ENCODE measurements at places on chromosomes 5 and 9. TPM values are rescaled to one million over a fixed set of nuclear protein-coding genes. Genes with fewer than 3 reads are reported as not detected.

- no peaks in the 10 kb centered on the region for H3K27me3 ChIP-seq
- no peak overlapping the region for H3K27ac ChIP-seq
- H3K4me1 ChIP-seq, result no peaks in the 10 kb centered on the region
- H3K36me3 ChIP-seq, result no peaks in the 10 kb centered on the region
- H3K4me3 ChIP-seq, result no peak overlapping the region
- DNase-seq, result peak; percentile 6
Observed at GRCh38 chr5:40333459-40334241, 346.1 kb upstream of the PTGER4 start.

Gene MEIKIN
- not detected for total RNA-seq

- H3K4me3 ChIP-seq, result no peak overlapping the region
- H3K36me3 ChIP-seq, result no peaks in the 10 kb centered on the region
- H3K27ac ChIP-seq, result no peak overlapping the region
Observed at GRCh38 chr5:15334551-15335266, 165.3 kb upstream of the FBXL7 start.

GRCh38 chr9:123455187-123455586, 99.2 kb downstream of the CRB2 start:
- no peak overlapping the region for H3K4me3 ChIP-seq
- no peaks in the 10 kb centered on the region for H3K27me3 ChIP-seq
- DNase-seq, result no peak
- no peaks in the 10 kb centered on the region for H3K36me3 ChIP-seq
- H3K27ac ChIP-seq, result no peak overlapping the region

DNA sequence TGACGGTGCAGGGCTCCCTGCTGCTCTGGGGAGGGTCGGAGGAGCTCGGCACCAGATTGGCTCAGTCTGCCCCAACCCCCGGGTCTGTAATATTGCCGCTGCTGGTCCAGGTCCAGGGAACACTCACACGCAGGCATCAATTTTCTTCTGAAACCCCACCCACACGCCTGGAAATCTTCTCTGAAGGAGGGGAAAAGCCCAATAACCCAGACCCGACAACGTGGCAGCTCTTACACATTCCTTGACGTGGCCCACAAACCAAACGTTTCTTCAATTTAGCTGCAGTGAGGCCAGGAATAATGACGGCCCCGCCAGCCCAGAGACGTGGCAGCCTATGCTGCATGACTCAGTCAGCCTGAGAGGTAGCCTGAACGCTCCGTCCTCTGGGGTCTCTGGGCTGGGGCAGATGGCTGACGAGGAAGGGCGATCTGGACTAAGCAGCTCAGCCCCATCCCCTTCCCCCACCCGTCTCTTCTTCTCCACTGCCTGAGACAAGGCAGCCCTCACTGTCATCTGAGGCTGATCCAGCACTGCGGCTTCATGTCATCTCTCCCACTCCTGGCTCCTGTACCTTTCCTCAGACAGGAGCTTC, 9.9 kb upstream of the SPARC start:
- H3K27ac ChIP-seq, result peak overlapping the region; percentile 99
- DNase-seq, result peak; percentile 100
- H3K4me1 ChIP-seq, result peaks cover 58% of the 10 kb centered on the region
- H3K27me3 ChIP-seq, result no peaks in the 10 kb centered on the region

DNA sequence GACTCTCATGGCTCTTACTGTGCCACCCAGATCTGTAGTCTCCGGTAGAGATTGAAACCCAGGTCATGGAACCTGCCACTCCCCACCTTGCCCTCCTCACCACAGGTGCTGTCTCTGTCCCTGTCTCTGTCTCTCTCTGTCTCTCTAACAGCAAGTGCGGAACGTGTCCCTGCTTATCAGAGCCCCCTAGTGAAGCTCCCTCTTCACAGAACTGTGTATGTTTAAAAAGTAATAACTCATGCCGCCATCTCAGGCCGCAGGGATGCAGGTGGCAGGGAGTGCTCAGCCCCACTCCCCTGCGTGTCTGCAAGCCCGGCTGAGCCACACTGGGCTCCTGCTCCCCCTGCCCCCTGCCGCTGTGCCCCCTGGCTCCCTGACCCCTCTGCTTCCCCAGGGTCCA, 43.8 kb downstream of the UNC5A start:
- no peak for DNase-seq
- no peaks in the 10 kb centered on the region for H3K4me1 ChIP-seq
- H3K36me3 ChIP-seq, result no peaks in the 10 kb centered on the region
- no peak overlapping the region for H3K27ac ChIP-seq

DNA sequence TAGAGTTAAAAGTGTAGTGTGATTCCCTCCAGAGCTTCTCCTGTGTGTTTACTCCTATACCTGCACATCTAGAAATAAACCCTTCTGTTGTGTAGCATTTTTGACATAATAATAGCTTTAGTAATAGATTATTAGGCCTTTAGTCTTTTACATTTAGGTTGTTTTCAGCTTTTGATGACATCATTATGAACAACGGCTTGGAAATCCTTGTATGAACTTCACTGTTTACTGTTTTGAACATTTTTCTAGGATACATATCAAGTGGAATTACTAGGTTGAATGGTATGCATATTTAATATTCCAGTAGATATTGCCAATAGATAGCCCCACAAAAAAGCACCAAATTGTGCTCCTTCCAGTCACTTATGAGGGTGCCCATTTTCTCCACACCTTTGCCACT, 174.0 kb downstream of the ARHGAP26 start:
- H3K36me3 ChIP-seq, result no peaks in the 10 kb centered on the region
- H3K27me3 ChIP-seq, result no peaks in the 10 kb centered on the region
- H3K27ac ChIP-seq, result no peak overlapping the region
- H3K4me3 ChIP-seq, result no peak overlapping the region

Gene ANKDD1B
- total RNA-seq, result 0.41 TPM

GRCh38 chr9:69307446-69308205, 17.4 kb upstream of the ENTREP1 start:
- H3K4me1 ChIP-seq, result peaks cover 14% of the 10 kb centered on the region
- no peaks in the 10 kb centered on the region for H3K27me3 ChIP-seq
- H3K36me3 ChIP-seq, result no peaks in the 10 kb centered on the region
- peak; percentile 96 for DNase-seq
- H3K27ac ChIP-seq, result peak overlapping the region; percentile 23

DNA sequence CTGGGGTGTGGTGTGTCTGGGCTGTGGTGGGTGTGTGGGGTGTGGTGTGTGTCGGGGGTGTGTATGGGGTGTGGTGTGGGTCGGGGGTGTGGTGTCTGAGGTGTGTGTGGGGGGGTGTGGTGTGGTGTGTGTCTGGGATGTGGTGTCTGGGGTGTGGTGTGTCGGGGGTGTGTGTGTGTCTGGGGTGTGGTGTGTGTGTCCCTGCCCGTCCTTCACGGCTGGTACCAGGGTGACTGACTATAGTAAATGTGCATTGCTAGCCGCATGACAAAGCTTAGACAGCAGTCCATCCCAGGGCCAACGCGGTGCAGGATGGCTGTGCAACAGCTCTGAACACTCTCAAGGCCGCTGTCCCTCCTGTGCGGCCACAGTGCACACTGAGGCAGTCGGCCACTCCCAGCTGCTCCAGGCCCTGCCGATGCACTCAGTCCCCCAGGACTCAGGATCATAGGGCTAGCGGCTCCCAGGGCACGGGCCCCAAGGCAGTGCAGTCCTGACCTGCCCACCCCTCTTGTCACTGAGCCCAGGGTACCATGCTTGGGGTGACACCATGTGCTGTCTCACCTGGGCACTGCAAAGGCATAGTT, 54.0 kb downstream of the SECISBP2 start:
- H3K36me3 ChIP-seq, result no peaks in the 10 kb centered on the region
- H3K4me1 ChIP-seq, result peaks cover 8% of the 10 kb centered on the region
- no peak overlapping the region for H3K4me3 ChIP-seq
- H3K27me3 ChIP-seq, result no peaks in the 10 kb centered on the region

- H3K27ac ChIP-seq, result no peak overlapping the region
- H3K36me3 ChIP-seq, result no peaks in the 10 kb centered on the region
- no peaks in the 10 kb centered on the region for H3K4me1 ChIP-seq
- no peak for DNase-seq
- no peak overlapping the region for H3K4me3 ChIP-seq
Observed at GRCh38 chr5:8366266-8366665, 497.3 kb downstream of the MTRR start.

GRCh38 chr5:33934176-33934575, 2.0 kb upstream of the RXFP3 start:
- H3K4me1 ChIP-seq, result peaks cover 21% of the 10 kb centered on the region
- H3K4me3 ChIP-seq, result no peak overlapping the region
- H3K27ac ChIP-seq, result peak overlapping the region; percentile 21
- H3K36me3 ChIP-seq, result no peaks in the 10 kb centered on the region
- peak; percentile 40 for DNase-seq

DNA sequence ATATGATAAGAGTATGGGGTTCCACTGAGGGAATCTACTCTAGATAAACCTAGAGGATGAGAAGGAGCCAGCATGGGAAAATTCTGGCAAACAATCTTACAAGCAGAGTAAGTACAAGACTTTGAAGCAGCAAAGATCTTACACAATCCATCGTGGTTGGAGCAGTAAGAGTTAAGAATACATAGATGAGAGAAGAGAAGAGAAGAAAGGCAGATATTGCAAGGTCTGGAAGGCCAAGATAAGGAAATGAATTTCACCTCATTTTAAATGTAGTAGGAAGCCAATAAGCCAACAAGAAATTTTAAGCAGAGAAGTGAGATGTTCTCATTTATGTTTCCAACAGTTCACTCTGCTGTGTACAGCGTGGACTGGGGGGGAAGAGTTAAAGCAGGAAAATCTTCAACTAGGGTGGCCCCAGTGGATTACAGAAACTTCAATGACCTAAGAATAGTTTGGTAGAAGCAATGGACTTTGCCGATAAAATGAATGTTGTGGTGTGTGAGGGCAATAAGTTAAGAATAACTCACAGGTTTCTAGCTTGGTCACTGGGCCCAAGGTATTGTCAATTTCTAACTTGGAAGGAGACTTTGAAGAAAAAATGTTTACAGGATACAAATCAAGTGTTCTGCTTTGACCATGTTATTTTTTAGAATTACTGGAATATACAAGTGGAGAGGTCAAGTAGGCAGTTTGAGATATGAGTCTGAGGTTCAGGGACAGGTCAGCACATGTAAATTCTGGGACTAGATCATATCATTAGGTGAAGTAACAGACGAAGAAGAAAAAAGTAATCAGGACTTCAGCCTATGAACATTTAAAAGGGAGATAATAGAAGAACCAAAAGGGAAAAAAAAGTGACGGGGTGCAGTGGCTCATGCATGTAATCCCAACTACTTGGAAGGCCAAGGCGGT, 12.1 kb upstream of the ISOC1 start:
- H3K4me3 ChIP-seq, result no peak overlapping the region
- H3K27ac ChIP-seq, result no peak overlapping the region
- DNase-seq, result no peak

DNA sequence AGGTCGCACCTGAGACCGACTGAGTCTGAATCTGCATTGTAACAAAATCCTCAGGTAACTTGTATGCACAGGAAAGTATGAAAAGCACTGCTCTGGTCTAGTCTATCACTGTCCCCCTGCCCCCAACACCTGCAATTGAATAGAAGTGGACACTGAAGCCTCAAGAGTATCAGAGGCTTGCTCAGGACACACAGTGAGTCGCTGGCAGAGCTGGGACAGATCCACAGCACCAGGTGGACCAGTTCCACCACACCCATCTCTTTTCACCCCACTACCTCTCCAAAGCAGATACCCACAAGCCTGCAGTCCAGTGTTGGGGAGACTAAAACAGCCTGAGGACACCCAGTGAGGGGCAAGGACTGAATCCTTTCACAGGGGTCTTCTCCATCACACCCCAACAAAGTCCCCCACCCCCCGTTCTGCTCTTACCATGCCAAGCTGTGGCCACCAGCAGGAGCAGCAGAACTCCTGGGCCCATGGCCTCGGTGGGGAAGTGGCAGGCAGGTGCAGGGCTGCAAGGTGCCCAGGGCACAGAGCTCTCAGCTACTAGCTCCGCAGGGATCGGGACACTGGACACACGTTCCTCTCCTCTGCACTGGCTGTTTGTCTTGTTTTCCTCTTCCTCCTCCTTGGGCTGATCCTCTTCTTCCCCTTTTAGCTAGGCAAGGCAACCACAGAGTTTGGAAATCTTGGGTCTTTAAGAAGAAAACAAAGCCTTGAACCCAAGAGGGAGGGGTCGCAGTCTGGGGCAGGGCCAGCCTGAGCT, at the start of gene CSF1R:
Gene CSF1R (minus strand): TSS at position 605 of the 766 bp plus-strand sequence. CDS start 127 bp downstream, at position 478.
- no peaks in the 10 kb centered on the region for H3K27me3 ChIP-seq
- peaks cover 6% of the 10 kb centered on the region for H3K4me1 ChIP-seq
- DNase-seq, result no peak
- no peak within 1 kb of the TSS for H3K27ac ChIP-seq
- no peak within 1 kb of the TSS for H3K4me3 ChIP-seq
- no peaks in the 10 kb centered on the region for H3K36me3 ChIP-seq

- no peak for DNase-seq
- peaks cover 12% of the 10 kb centered on the region for H3K27me3 ChIP-seq
- no peaks in the 10 kb centered on the region for H3K36me3 ChIP-seq
Observed at GRCh38 chr9:132461281-132461896, 51.4 kb downstream of the CFAP77 start.

Gene IFNA13
- not detected for total RNA-seq

Gene JAKMIP2
- 15.1 TPM for total RNA-seq

DNA sequence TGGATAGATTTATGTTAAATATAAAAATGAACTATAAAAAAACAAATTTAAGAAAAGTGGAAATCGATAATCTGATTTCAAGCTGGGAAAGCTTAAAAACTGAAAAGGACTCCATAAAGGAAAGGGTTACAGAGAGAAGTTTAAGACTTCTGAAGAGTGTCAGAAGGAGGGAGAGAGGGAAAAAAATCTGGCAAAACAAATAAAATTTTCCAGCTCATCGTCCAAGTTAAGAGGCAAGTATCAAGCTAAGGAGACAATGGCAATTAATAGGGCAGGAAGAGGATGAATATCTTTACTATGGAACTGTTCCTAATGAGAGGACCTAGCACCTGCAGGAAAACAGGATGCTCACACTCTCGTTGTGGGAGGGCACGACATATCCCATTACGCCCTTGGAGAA, 20.5 kb upstream of the HEXB start:
- H3K4me1 ChIP-seq, result peaks cover 4% of the 10 kb centered on the region
- no peak for DNase-seq
- no peaks in the 10 kb centered on the region for H3K36me3 ChIP-seq
- H3K4me3 ChIP-seq, result no peak overlapping the region
- H3K27ac ChIP-seq, result no peak overlapping the region
- no peaks in the 10 kb centered on the region for H3K27me3 ChIP-seq

DNA sequence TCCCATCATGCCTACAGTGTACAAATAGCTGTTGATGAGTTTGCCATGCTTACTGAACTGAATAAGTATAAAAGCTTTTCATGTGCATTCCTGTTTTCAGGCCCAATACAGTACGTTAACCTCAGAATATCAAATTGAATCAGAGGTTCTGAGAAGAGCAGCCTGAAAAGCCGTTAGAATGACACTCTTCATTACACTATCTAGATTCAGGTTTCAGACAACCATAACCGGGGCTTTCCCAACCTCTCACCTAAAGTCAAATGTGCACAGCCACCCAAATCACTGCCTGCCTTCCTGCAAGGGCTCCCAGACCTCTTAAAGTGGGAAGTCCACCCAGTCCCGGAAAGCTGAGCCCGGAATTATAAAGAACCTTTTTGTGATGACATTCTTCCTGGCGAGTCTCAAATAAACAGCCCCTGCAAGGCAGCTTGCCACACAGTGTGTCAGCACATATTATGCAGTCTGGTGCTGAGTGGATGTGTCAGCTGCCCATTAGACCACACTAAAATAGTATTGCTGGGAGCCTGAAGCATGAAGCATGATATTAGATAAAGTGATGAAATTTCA, 245.8 kb downstream of the TLE4 start:
- H3K36me3 ChIP-seq, result no peaks in the 10 kb centered on the region
- no peak overlapping the region for H3K27ac ChIP-seq
- no peaks in the 10 kb centered on the region for H3K27me3 ChIP-seq
- no peak overlapping the region for H3K4me3 ChIP-seq

Gene BTF3
- 524 TPM for total RNA-seq

All from astrocyte (in vitro differentiated cells and primary cell).